Memory B cell (primary cell): ENCODE measurements at places on chromosomes 3 and 15.

- DNase-seq, result no peak
Observed at GRCh38 chr3:67016522-67017080, 18.5 kb downstream of the KBTBD8 start.

DNA sequence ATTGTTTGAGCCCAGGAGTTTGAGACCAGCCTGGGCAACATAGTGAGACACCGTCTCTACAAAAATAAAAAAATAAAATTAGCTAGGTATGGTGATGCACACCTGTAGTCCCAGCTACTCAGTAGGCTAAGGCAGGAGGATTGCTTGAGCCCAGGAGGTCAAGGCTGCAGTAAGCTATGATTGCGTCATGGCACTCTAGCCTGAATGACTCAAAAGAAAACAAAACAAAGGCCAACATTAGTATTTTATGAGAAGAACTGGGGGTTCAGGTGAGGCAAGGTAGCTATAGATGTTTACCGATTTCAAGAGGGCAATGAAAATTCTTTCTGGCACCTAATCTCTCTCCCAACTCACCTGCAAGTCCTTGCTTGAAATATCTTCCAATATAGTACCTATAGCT is 77.2 kb downstream of the GREM1 start:
- DNase-seq, result no peak

DNA sequence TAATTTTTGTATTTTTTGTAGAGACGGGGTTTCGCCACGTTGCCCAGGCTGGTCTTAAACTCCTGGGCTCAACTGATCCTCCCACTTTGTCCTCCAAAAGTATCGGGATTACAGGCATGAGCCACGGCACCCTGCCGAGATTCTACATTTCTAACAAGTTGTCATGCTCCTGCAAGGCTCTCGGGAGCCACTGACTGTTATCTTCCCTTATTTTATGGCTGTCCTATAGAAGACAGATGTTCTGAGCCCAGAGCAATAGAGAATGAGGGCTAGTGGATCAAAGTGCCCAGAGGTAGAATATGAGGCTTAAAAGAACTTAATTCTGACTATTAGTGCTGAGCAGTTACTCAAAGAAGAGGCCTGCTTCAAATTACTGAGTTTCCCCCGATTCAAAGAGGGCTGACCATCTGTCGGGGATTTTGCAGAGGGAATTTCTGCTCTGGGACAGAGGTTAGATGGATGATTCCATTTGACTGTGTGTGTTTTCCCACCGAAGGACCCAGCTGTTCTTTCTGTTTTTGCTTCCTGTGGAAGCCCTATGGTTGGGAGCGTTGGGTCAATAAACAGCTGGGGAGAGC is 39.5 kb downstream of the ITPR1 start:
- DNase-seq, result no peak

- DNase-seq, result no peak
Observed at GRCh38 chr15:88652456-88653199, 13.8 kb downstream of the ISG20 start.
